Stimulated activated CD4-positive, alpha-beta T cell treated with anti-CD3 and anti-CD28 coated beads, TNF-alpha, amount 100 ng/mL, for 4 hours (primary cell): ENCODE measurements at places on chromosomes 4 and X.

DNA sequence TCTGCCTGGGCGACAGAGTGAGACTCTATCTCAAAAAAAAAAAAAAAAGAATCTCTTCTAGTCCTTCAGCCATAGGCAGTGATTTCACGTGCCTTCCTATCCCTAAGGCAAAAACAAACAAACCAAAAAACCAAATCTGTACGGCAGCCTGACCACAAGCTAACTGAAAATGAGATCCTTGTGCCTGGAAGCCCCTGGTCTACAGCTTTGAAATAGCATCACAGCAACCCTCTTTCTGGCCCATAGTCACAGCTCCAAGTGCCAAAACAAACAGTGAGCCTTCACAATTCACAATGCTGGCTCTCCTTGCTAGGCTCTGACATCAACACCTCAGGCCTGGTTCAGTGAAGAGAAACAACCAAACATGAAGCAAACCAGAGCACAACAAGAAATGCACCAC, 46.1 kb downstream of the TMEM150C start:
- no peak for DNase-seq

DNA sequence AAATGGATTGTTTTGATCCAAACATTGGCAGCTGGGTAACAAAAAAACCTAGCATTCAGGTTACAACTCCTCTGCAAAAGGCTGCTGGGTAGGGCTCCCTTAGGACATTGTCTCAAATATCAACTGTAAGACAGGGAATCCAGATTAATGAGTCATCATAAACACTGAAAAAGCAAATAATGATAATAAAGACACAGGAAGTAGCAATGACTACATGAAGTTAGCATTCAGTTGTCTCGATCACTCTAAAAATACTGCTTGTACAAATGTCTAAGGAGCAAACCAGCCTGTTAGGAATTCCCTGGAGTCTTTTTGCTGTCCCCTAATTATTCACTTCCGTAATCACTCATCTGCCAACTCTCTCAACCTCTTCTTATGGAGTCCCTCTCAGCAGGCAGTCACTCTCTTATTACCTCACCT, 259.2 kb downstream of the GPC3 start:
- DNase-seq = no peak

DNA sequence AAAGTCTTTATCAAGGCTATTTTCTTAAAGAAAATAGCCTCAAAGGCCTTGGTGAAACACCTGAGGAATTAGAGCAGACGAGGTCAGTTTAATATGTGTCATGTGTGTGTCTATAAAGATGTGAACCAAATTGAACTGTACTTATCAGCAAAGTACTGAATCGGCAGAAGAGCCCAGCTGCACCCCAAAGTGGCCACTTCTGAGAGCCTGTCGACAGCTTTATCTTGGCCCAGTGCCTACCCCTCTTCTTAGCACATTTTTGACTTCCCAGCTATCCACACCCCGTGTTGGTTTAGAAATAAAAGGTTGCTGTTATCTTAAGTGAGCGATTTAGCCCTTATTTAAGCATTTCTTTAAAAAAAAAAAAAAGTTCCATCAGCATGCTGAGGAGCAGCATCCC, 329.7 kb downstream of the FBXW7 start:
- no peak for DNase-seq

DNA sequence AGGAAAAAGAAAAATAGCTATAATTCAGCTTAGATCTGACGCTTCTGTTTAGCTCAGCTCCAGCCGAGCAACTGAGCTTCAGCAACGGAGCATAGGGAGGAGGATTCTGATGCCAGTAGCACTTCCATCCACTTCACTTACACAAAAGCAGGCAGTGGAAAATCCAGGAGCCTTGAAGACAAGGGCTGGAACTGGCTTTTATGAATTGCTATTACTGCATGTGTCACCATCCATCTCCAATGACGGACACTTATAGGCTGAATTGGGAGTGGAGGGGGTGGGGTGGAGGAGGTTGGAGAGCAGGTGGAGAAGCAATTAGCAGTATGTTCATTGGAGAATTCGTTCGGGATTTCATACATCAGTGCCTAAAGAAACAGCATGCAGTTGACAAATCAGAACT, 15.6 kb downstream of the ENOX2 start:
- no peak for DNase-seq

GRCh38 chr4:38190717-38191178, 230.6 kb downstream of the PTTG2 start:
- no peak for DNase-seq

DNA sequence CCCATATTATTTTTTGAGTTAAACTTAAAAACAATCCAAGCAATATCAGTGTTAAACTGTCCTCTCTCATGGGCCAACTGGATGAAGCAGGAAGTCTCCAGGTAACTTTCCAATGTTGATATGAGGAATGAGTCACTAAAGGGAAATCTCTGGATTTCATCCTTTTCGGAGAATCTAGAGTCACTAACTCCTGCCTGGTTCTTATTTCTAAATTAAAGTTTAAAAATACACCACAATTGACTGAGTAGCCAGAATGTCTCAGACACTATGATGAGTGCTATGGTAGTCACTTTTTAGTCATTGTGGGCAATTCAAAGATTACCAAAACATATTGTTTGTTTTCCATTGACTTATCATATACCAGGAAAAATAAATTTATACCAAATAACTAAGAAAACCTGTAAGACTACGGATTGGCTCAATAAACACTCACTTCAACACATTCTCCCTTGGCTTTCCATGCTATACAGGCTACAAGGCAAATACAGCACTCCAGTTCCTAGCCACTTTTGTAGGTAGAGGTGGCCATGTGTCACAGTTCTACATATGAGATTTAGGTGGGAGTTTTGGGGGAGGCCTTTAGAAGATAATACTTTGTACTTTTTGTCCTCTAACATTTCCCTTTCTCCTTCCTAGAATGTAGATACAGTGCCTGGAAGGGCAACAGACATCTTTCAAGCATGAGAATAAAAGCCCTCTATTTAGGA, 8.6 kb downstream of the SLC9B2 start:
- no peak for DNase-seq
